ENCODE measurements at places on chromosomes 5 and 9.
A peak's percentile ranks its signal among the peaks of the same experiment; 100 is the strongest.

DNA sequence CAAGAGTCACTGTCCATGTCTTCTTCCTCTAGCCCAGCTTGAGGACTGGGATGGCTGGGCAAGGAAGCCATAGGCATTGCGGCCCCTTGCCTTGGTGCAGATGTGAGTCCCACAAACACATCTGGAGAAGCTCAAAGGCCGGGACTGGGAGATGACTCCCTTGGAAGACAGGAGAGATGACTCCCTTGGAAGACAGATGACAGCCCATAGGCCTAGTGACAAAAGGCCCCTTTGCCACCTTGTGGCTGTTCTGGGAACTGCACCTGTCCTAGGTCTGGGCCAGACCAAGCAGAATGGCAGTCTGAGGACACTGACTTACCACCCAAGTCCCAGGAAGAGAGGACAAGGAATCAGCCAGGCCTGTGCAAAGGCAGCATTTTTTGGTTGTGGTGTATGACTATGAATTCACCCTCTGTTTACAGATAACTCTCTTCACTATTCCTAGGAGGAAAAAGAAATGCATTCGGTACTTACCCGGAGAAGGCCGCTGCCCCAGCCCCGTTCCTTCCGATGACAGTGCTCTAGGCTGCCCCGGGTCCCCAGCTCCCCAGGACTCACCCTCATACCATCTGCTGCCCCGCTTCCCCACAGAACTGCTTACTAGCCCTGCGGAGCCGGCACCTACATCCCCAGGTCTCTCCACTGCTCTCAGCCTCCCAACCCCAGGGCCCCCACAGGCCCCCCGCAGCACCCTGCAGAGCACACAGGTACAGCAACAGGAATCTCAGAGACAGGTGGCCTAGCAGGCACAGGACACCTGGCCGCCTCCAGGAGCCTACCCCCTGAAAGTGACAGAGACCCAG is 30.8 kb downstream of the SKP1 start:
- peak; percentile 6 for DNase-seq

DNA sequence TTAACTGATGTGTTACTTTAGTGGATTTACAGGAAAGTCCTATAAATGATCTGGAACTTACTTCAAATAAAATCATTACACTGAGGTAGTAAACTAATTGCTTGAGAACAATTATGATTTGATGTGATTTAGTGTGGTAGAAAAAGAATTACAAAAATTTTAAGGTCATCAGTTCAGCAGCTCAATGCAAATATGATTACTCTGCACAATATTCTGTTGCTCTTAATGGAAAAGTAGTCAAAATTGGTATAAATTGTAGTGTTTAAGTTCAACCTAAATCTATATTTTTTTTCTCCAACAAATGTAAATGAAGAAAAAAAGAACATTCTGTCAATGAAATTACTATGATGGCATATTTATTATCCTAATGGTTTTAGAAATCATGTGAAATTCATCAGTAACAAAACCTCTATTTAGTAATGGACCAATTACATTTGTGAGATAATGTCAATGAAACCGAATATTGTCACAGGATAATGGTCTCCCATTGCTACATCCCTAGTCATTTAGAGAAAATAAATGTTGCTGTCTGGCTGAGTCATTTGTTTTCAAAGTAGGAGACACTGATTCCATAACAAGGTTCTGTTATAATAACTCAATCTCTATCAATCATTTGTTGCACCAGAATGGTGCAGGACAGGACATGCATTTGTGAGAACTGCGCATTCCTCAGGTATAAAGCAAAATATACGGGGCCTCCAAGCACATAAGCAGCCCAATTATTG is 177.1 kb downstream of the NFIB start:
- DNase-seq = no peak

DNA sequence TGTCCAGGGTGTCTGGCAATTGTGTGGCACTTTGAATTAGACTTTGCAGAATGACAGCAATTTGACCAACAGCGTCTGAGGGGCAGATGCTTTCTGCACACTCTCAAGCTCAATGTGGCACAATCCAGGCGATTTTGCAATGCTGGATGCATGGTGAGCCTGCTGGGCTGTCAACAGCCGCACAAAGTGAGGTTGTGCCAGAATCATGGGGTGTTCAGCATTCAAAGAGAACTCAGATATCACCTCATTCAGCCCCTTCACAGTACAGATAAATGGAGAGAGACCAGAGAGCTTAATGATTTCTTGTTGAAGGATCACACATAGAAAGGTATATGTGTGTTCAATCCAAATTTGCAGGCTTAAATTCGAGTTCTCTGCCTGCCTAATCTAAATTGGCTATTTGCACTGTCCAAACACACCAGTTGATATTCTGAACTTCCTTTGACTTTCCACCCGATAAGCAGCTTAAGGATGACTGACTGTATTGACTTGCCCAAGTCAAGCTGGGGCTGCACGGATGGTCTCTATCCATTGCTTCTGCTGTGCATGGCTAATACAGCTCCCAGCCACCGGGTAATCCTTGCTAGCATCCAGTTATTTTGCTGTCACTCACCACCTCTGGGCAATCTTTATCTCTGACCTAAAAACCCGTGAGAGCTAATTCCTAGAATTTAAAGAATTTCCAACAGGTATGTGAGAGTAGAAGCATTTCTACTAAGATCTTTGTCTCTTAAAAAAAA is 157.9 kb upstream of the TAS2R1 start:
- DNase-seq = no peak

- no peak for DNase-seq
Measured at GRCh38 chr9:137325124-137325523, 23.1 kb upstream of the NRARP start.

DNA sequence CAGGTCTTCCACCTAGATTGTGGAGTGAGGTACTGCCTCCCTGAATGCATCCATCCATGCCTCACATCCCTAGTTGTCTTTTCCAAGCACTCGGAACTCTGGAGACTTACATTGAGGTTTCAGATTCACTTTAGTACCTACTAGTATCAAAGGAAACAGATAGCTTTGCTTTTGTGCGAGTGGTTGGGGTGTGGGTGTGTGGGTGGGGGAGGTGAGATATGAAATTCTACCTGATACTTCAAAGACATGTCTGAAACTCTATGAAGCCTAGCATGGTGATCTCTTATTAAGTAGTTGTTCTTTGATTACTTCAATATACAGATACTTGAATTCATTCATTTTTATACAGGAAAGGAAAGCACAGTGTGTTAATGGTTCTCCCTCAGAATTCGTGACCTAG is 64.4 kb downstream of the MCCC2 start:
- DNase-seq = no peak

DNA sequence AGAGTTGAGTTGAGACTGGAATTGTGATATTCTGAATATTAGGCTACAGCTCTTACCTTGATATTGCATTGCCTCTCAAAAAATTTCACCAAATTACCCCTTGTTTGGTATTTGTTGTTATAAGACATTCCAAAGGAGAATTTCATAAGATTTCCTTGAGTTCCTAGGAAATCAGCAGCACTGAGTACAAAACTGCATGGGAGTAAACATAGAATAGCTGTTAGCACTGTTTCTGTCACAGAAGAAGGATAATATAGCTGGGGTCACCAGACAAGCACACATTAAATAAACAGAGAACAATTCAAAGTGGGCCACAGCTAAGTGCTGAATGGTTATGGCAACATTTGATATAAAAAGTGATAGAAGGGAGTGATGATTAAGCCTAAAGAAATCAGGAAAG is 724.3 kb downstream of the PRELID2 start:
- no peak for DNase-seq

- peak; percentile 94 for DNase-seq
Measured at GRCh38 chr5:88683506-88684135, 199.4 kb downstream of the MEF2C start.

DNA sequence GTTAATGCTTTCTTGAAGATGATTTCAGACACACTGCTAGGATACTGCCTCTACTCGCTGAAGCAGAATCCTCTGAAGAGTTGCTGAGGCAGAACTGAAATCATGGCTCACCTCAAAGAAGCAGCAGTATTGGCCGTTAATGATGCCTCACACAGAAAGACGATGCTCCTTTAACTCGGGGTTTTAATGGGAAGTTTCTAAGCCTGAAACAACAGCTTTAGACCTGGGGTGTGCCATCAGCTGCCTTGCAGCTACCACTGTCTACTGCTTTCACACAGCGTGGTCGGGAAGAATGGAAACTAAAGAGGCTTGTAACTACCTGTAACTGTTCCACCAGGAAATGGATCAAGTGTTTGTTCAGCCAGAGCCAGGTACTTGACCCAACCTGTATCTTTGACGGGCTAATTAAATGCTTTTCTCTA is at the start of gene CTXN3:
TSS of gene CTXN3 (plus strand) at position 65 of the 422 bp plus-strand sequence. CDS start 8,440 bp downstream, outside the sequence.
- DNase-seq = peak; percentile 70

- no peak for DNase-seq
Measured at GRCh38 chr5:14251733-14252132, 108.6 kb downstream of the TRIO start.

DNA sequence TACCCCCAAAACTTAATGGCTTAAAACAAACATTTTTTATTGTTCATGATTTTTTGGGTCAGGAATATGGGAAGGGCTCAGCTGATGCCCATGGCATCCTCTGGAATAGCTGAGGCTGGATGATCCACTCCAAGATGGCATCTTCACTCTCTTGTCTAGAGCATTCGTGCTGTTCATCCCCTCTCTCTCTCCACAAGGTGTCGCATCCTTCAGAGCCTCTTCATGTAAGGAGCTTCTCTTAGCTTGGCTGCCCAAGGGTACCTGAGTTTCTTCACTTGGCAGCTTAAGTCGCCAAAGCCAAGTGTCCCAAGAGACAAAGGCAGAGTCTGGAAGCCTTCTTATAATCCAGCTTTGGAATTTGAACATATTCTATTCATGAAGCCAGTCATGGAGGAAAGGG is 294.7 kb downstream of the CHSY3 start:
- no peak for DNase-seq

DNA sequence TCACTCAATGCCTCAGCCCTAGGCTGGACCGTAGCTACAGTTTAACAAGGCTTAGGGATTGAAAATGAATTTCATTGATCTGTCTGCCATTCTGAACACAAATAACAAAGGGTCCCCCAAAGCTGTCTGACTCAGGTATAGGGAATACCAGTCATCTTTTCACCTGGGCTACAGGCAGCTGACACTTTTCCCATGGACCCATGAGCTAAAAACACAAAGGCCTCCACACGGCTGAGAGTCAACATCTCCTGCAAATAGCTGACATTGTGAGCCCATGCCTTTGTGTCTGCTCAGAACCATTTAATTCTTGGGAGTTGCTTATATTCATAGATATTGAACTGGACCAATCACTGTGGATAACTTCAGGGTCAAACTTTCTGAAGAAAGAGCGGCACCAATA is 121.1 kb upstream of the SLIT3 start:
- DNase-seq = no peak

- DNase-seq = no peak
Measured at GRCh38 chr5:178227929-178228328, 4.7 kb downstream of the PHYKPL start.

DNA sequence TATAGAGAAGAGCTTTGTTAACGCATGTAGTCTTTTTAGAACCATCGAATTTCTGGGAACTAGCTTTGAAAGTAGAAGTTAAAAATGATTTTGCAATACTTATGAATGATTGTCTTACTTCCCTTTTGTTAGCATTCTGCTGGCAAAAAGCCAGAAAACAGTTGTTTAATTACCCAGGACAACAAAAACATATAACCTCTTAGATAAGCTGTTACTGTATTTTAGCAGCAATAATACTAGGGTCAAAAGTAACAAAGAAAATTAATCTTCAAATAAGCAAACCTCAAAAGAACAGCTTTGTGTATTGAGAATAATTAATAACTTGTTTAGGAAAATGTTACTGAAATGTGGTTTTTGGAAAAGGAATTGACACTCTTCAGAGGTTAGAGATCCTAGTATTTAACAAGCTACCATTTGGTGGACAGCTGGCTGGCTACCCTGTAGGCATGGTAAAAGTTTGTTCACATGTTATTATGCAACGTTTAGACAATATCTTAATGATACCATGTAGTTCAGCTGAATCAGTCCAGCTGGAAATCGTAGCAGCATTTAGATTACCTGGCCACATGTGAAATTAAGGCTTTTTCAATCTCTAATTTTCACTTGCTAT is 3.8 kb downstream of the FGF10 start:
- no peak for DNase-seq

DNA sequence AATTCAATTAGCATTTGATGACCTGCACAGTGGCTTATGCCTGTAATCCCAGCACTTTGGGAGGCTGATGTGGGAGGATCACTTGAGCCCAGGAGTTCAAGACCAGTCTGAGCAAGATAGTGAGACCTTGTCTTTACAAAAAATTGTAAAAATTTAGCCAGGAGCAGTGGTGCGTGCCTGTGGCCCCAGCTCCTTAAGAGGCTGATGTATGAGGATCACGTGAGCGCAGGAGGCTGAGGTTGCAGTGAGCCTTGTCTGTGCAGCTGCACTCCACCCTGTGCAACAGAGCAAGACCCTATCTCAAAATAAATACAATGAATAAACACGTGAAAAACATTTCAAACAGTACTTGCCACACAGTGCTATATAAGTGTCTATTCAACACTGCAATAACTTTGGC is 4.2 kb downstream of the ABCA1 start:
- no peak for DNase-seq

GRCh38 chr5:118808441-118808840 is 179.9 kb downstream of the DTWD2 start:
- DNase-seq = no peak

DNA sequence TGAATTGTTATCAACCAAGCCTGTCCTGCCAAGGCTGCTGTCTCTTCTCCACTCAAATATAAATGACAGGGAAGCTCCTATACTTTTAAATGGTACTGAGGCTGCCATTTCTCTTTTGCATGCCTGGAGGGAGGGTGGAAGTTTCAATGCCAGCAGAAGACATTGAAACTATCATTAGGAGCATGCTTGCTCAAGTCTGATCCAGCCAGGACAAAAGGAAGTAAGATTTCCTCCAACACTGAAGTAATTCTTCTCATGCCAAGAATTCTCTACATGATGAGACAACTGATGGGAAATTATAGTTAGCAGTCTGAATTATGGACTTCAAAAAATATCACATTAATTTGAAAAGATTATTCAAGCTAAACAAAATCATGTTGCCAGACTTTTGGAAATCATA is 5.4 kb downstream of the SPINK6 start:
- DNase-seq = no peak

DNA sequence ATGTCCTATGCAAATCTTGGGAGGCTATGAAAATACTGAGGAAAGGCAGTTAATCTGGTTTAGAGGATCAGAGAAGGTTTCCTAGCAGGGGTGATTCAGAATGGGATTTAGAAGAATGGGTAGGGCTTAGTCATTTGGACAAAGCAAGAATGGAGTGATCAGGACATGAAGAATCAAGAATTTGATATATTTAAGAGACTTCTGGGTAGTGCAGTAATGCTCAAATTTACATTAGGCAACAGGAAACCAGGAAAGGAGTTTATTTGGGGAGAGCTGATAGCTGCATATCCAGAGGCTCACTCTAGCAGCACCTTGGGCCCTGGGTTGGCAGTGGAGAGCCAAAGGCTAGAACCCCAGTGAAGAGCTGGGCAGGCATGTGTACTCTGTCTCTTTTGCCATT is 78.9 kb upstream of the PAPPA start:
- no peak for DNase-seq

DNA sequence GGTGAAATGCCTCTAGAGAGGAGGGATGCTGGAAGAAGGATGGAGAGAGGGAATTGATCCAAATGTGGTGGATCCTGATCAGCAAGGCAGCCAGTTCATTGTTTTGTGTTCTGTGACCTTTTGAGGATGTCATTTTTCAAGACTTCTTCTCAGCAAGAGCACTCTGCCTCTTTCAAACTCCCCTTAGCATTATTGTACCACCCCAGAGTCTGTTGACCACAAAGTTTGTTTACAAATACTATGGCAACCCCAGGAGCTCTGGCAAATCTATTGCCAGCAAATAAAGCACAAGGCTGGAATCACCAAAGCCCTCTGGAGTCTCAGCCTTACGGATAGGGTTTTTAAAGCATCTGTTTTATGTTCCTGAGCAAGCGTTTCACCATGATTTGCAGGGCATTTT is 76.2 kb upstream of the SLC1A3 start:
- DNase-seq = no peak
